ENCODE measurements at places on chromosomes 11 and 22.
A peak's percentile ranks its signal among the peaks of the same experiment; 100 is the strongest.

GRCh38 chr11:59678813-59679165 is 10.0 kb upstream of the PATL1 start:
- DNase-seq = no peak

- DNase-seq = no peak
Measured at GRCh38 chr11:74009230-74009547, 304 bp upstream of the UCP3 start.

DNA sequence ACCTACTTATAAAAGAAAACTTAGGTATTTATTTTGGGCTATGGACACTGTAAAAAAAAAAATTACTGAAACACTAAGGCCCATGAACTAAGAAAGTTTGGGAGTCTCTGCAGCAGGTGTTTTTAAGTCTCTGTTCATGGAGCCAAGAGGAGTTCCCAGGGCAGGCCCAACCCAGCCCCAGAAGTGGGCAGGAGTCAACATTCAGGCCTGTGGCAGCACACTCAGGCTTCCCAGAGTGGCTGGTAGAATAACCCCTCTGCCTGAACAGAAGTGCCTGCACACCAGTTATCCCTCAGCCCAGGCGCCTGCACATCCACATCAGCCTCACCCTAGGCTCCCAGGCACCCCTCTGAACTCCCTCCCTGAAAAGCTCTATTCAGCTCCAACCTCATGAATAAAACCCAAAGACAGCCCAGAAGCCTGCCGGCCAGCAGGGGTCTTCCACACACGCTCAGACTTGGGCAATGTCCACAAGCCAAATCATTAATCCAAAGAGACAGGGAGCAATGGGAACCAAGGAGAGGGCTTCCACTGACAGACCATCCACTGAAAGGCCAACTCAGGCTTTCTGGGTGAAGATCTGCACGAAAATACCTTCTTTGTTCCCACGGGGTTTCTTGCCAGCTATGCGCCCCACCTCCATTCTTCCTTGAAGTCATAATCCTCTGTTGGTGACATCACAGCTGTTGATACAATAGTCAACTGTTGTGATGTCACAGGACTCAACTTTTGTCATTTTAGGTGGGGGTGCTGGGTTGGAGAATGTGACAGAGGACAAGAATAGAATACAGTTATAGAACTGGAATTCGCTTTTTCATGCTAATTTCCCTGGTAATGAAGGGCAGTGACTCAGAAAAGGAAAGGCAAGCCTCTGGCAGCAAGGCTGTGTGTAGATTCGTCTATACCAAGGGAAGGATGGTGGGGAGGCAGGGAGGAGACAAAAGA is 83.7 kb downstream of the RPL27A start:
- DNase-seq = no peak

DNA sequence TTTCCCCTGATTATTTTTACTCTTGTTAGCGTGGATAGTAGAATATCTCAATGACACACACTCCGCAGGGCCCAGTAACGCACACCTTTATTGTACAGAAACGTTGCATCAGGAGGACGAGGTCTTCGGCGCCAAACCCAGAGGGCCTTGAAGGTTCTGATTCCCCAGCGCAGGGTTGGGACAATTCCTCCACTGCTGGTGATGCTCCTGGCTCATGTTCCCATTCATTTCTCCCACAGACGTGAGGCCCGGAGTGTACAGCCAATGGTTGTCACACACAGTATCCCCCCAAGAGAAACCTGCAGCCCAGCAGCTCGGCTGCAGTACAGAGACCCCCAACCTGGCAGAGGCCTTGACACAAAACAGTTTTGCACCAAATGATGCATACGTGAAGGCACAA is 6.1 kb upstream of the ANO1 start:
- no peak for DNase-seq

GRCh38 chr11:36450110-36450572 is 59.9 kb downstream of the TRAF6 start:
- DNase-seq = no peak

GRCh38 chr22:35367331-35367886 is 13.5 kb upstream of the HMOX1 start:
- no peak for DNase-seq

GRCh38 chr22:44314425-44315067 is 1.8 kb upstream of the SHISAL1 start:
- DNase-seq = no peak

DNA sequence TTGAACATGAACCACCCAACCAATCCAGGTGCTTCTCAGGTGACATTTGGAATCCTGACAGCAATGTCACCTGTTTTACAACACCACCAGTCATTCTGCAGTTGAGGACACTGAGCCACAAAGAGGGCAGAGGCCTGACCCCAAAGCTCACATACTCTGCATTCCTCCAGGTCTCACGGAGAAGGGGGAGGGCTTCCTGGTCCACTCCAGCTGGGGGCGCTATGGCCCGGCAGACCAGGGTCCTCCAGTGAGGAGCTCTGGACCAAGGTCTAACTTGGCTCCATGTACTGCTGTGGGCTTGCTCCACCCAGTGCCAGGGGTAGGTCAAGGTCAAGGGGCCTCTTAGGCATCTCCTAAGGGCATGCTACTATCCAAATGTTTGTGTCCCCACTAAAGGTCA is 1.5 kb upstream of the PNPLA3 start:
- no peak for DNase-seq

DNA sequence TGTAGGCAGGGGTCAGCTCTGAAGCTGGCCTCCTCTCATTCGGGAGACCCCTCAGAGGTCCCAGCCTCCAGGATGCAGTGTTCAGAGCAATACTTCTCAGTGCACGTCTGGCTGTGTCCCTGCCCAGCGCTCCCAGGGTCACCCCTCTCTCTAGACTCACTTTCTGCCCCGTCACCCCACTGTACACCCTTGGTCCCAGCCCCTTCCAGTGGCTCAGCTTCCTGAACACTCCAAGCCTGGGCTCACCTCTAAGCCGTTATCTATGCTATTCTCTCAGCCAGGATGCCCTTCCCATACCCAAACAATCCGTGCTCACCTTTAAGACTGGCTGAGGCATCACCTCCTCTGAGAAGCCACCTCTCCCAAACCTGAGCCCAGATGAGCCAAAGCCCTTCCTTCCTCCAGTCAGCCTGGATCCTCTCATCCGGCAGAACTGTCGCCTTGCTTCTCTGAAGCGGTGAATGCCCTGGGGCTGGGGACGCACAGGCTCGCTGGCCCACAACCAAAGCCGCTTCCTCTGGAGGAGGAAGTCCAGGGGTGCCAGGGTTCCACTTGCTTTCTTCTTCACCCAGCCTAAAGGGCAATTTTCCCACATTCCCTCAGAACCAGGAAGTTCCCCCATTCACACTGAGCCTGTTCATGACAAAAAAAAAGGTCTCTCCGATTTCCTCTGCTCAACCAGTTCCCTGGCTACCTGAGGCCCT is 13.7 kb upstream of the CDKN1C start:
- DNase-seq = no peak

- no peak for DNase-seq
Measured at GRCh38 chr11:68047437-68048290, 8.8 kb downstream of the TCIRG1 start.

DNA sequence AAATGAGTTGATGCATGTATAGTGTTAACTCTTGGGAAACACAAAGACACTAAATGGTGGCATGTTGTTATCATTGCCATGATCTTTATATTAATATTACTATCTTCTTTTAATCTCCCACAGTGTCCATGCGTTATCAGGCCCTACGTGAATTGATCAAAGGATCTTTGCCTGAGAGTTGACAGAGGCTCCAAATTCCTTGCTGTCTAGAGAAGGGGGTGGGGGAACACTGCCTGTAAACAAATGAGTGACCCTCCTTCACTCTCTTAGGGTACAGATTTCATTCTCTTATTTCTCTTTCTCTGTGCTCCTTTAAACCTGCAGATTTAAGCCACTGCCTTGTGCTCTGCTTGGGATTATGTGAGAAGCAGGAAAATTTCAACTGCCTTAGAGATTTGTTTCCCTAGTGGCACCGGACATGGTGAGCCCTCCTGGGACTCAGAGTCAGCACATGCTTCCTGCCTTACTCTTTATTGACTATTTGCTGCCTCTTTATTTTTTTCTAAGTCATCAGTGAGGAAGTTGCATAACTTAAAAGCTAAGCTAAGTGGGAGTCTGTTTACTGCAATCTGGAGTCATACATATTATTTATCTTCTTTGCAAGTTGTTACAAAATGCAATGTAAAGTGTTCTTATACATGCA is 122.9 kb downstream of the MAML2 start:
- DNase-seq = no peak

DNA sequence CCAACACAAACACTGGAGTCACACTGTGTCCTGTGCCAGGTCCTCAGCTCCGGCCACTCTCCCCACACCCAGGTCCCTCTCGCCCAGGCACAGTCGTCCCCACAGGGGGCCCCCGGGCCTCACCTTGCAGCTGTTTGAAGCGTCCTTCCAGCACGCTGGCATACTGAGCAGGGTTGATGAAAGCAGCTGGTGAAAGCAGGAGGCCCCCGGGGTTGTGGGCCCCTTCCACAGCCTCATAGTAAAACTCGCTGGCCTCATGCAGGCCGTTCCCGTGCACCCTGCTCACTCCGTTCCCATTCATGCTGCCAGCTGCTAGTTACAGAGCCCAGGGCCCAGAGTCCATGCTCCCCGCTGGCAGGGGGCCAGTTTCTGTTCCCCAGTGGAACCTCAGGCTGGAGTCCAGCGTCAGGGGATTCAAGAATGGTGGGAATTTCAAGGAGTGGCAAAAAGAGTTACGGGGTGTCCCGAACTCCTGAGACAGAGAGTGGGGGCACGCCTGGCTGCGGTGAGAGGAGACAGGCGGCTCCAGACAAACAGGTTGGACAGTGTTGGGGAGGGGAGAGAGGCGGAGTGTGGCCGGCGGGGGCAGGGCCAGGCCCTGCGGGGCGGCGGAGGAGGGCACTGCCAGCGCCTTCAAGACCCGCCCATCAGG is 10.6 kb downstream of the SPTBN2 start:
- peak; percentile 24 for DNase-seq

GRCh38 chr11:132450631-132451030 is 1080.2 kb downstream of the NTM start:
- no peak for DNase-seq

DNA sequence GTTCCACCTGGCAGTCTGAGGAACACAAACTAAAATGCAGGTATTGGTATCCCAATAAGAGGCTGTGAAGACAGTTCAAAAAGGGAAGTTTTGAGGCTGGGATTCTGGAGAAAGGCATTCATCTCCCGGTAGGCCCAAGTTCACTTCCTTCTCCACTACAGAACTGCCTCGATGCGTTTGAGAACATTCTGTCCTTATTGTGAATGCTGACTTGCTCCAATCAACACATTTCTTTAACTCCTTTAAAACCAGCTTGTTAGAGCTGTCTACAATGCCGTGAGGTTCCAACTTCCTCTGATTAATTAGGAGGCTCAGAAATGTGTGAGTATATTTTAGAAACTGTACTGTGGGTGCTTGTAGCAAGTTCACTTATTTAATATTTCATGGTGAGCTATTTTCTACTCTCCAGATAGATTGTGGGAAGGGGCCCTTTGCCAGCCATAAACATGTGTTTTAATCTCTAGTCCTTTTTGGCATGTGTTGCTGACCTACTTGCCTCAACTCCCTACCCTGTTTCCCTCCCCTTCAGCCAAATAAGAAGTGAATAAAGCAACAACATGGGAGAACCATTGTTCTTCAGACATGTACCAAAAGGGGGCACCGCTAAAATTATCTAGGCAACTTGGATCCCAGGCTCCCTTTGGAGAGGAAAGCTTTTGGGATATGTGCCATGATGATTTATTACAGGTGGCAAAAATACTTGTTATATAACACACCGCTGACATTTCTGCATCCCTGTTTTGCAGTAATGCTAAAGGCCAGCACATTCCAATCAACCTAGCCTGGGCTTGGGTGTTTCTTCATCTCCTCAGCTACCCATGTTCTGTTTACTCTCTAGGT is 245.6 kb downstream of the BLID start:
- DNase-seq = no peak

GRCh38 chr11:58788355-58789023 is 56.0 kb downstream of the GLYATL2 start:
- peak; percentile 74 for DNase-seq

- no peak for DNase-seq
Measured at GRCh38 chr11:12546660-12547059, 127.6 kb upstream of the TEAD1 start.

DNA sequence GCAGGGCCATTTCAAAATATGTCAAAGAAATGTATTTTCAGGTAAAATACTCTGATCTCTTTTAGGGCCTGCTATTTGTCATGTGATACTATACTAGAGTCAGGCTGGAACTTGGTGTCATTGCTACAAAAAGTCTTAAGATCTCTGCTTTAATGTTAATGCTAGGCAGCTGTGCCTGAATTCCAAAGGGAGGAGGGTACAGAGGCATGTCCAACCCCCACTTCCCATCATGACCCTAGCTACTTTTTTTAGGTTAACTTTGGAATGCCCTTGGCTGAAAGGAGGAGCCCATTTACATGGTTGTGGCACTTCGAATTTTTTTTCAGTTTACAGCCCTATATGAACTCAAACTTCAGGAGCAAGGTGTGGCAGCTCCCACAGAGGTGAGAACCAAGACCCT is 58.1 kb downstream of the OSBP2 start:
- DNase-seq = no peak

DNA sequence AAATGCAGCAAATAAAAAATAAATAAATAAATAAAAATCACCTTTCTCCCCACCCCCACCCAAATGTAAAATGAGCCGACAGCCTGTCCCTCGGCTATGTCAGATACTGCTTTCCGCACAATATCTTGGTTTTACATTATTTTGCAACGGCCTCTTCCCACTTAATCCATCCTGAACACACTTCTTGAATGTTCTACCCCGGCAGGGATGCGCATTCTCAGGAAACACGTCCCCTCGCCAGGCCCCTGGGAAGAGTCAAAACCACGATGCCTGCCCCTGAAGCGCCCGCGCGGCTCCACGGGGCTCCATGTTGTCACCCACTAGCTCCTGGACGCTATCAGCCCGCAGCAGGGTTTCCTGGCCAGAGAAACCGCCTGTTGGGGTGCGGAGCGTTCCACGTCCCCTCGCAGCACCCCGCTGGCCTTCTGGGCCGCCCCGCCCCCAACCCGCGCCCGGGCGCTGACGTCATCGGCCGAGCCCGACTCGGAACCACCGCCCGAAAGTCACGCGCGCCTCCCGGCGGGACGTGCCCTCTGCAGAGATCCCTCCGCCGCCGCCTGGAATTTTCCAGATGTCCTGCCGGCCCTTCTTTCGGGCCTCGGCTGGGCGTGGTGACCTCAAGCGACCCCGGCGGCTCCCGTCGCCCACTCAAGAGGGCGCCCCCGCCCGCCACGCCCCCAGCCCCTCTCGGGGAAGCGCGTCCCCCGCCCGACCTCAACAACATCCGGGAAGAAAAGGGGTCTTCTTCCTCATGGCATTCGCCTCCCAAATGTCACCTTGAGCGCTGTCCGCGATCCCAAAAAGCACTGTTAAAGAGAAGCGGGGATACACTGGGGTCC is 585 bp upstream of the NEAT1 start:
- DNase-seq = peak; percentile 88

GRCh38 chr11:18248561-18248960 is at the start of gene SAA2:
SAA2 (minus strand) TSS chr11:18248668; CDS start chr11:18248011, 657 bp downstream.
- no peak for DNase-seq

DNA sequence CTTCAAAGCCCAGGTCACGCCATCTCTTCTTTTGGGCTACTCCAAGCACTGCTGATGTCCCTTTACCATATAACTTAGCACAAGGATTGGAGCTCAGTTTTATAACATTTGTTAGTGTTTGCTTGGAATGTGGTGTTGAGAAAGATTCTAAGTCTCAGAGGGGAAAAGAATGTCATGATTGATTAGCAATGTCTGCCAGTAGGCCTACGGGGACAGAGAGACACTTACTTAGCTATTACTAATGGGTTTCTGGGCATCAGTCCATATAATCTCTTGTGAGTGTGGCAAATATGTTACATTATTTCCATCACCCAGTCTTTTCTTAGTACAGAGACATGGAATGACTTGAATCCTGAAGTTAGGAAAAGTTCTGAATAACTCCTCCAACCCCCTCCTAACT is 75.4 kb upstream of the FSHB start:
- DNase-seq = no peak

GRCh38 chr22:49999063-49999945 is 13.3 kb downstream of the IL17REL start:
- DNase-seq = no peak
